ENCODE measurements at places on chromosomes 1 and 21.

DNA sequence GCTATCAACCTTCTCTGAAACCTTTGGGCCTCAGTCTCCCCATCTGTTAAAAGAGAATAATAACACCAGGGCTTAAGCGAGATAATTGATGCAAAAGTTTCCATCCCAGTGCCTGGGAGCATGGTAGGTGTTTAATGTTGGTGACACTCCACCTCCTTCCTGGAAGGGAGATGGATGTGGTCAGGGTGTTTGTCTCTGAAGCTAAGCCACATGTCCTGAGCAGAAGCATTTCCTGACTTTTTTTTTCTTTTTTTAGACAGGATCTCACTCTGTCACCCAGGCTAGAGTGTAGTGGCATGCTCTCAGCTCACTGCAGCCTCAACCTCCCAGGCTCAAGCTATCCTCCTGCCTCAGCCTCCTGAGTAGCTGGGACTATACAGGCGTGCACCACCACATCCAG, 72.6 kb upstream of the HMGB4 start:
- no peak for DNase-seq

- no peak for DNase-seq
Observed at GRCh38 chr1:207309745-207310273, 11.7 kb upstream of the CD55 start.

DNA sequence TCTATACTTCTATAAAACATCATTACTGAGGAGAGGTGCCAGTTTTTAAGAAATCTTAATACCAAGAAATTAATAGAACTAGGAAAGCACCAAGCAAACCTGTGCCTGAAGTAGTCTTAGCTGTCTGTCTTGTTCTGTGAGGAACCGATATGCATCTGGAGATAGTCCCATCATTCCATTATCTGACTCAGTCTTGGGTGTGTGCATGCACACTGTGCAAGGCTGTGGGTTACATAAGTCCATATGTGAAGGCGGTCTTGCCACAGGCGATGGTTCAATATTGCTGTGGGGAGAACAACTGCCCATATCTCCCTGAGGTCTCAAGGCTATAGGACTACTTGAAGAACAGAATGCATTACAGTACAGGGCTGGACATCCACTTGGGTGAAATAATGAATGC, 33.8 kb downstream of the STIL start:
- no peak for DNase-seq

GRCh38 chr1:61043010-61043820, 39.1 kb upstream of the NFIA start:
- peak; percentile 88 for DNase-seq

GRCh38 chr1:216841165-216841564, 117.9 kb upstream of the ESRRG start:
- no peak for DNase-seq

DNA sequence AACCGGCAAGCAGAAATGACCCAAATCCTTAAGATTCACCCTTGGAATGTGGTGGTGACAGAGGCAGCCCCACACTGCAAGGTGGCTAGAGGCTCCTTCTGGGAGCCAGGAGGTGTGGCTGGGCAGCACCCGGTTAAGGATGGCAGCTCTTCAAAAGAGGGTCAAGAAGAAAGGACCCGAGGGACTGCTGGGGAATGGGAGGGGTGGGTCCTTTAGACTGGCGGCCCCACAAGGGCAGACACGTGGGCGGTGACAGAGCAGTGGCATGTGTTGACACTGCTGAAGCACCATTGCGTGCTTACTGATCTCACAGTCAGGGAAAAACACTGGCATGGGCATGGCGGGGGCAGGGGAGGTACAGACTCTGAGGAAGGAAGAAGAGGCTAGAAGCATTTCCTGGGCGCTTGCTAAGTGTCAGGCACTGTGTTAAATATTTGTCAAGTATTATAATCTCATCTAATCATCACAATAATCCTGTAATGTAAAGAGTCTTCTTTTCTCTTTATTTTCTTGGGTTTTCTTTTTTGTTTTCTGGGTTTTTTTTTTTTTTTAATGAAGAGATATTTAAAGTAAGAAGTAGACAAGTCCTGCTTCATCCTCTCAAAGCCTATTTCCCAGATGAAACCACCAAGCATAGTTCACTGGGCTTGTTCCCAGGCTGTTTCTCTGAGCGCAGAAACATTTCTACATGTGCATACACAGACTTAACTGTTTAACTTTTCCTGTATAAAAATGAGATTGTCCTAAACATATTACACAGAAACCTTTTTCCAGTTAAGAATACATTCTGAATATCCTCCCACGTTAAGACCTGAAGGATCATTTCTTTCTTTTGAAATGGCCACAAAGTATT, 165.8 kb upstream of the EDN2 start:
- peak; percentile 24 for DNase-seq

- no peak for DNase-seq
Observed at GRCh38 chr1:67729872-67730271, 44.9 kb downstream of the GADD45A start.

GRCh38 chr1:202516434-202516877, 168.0 kb downstream of the PPP1R12B start:
- DNase-seq, result no peak

GRCh38 chr1:6041432-6042062, 4.1 kb upstream of the KCNAB2 start:
- DNase-seq, result peak; percentile 36

DNA sequence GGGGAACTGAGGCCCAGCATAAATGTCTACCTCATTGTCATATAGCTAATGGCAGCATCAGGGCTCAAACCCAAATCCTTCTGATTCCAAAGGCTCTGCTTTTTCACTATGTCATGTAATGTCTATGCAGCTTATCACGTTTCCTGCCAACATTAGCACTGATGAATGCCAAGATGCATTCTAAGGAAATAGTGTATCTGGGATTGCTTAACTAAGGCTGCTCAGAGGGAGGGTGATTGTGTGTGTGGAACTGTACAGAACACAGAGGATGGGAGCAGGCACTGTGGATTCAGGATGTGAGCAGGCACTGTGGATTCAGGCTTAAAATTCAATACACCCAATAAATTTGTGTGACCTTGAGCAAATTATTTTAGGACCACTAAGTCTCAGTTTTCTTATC, 456.4 kb upstream of the DEPDC1 start:
- no peak for DNase-seq

DNA sequence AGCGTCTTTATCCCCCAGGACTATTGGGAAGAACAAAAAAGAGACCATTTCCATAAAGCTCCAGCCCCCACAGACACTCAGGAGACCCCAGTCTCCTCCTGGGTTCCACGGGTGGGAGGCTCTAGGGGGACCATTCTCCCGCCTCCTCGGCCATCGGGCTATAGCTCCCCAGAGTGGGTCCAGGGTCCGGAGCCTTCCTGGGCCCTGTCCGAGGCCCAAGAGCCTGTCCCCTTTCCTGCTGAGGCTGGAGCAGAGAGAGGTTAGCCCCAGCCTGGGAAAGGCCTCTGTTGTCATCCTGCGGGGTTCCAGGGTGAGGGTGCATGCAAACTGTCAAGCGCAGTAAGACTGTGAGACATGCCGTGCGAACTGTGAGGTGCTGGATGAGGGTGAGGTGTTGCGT, 166.3 kb downstream of the CAMTA1 start:
- no peak for DNase-seq

DNA sequence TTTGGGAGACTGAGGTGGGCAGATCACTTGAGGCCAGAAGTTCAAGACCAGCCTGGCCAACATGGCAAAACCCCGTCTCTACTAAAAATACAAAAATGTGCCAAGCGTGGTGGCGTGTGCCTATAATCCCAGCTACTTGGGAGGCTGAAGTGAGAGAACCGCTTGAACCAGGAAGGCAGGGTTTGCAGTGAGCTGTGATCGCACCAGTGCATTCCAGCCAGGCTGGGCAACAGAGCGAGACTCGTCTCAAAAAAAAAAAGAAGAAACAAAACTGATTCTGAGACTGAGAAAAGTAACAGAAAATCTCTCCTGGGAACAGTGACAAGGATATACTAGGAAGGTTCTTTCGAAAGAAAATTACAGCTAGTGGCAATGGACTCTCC, 20.9 kb downstream of the USP48 start:
- DNase-seq, result no peak

GRCh38 chr1:77044133-77044849, 174.9 kb downstream of the PIGK start:
- no peak for DNase-seq

- DNase-seq, result no peak
Observed at GRCh38 chr21:36909423-36909822, 57.0 kb downstream of the HLCS start.

- DNase-seq, result no peak
Observed at GRCh38 chr1:224133741-224134299, 19.9 kb downstream of the FBXO28 start.

- DNase-seq, result no peak
Observed at GRCh38 chr1:199716729-199717128, 310.8 kb upstream of the NR5A2 start.

GRCh38 chr1:225428068-225428880, 436 bp upstream of the LBR start:
- DNase-seq, result peak; percentile 94

GRCh38 chr1:12121212-12122003, 45.4 kb upstream of the TNFRSF1B start:
- no peak for DNase-seq

- DNase-seq, result no peak
Observed at GRCh38 chr1:65311760-65312159, 2.4 kb downstream of the DNAJC6 start.

GRCh38 chr1:64906447-64906846, 59.9 kb downstream of the JAK1 start:
- DNase-seq, result no peak

GRCh38 chr1:29365906-29366670, 129.8 kb downstream of the PTPRU start:
- no peak for DNase-seq

DNA sequence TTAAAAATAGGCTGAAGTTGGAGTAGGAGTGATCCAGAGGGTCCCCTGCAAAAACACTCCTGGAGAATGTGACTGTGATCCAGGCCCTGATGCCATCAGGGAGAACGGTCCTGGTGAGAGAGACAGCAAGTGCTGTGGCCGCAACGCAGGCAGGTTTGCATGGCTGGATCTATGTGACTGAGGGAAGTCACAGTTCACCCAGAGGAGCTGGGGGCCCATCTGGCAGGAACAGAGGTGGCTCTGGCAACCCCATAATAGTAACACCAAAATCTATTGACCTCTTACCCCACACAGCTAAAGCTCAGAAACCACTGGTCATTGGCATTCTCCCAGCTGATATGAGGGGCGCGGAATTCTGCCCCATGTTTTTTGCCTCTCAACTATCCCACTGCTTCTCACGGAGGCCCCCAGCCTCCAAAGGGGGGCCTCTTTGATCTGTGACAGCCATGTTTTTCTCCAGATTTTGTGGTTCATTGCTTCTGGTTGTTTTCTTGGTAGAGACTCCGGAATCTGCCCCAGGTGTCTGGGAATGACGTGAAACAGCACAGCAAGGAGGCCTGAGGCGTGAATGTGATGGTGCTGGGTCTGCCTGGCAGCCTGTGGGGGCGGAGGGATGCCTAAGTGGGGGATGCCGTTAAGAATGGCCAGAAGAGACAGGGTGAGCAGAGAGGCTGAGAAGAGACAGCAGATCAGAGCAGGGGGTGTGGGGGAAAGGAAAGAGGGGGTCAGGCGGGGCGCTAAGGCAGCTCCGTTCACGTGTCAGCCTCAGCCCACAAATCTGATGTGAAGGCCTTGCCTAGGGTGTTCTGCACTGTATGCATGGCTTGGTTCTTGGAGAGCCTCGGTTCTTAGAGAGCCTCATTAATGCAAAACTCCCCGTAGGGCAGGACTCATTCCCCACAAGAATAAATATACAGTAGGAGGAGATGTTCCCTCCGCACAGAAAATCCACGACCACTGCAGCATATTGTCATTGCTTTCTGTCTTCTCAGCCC, 23.5 kb downstream of the CASP9 start:
- no peak for DNase-seq

DNA sequence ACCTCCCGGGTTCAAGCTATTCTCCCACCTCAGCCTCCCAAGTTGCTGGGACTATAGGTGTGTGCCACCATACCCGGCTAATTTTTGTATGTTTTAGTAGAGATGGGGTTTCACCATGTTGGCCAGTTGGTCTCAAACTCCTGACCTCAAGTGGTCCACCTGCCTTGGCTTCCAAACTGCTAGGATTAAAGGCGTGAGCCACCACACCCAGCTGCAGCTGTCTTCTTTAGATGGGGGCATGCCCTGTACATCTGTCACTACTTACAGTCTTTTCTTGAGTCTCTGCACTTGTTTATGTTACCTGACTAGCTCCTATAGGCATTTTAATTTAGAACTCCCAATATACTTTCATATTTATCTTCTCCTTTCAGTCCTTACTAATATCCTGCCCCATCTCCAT, 64.2 kb downstream of the SELENOF start:
- DNase-seq, result no peak

GRCh38 chr1:93603106-93603505, 78.5 kb downstream of the BCAR3 start:
- DNase-seq, result no peak

GRCh38 chr1:219489636-219490035, 123.3 kb downstream of the ZC3H11B start:
- no peak for DNase-seq

DNA sequence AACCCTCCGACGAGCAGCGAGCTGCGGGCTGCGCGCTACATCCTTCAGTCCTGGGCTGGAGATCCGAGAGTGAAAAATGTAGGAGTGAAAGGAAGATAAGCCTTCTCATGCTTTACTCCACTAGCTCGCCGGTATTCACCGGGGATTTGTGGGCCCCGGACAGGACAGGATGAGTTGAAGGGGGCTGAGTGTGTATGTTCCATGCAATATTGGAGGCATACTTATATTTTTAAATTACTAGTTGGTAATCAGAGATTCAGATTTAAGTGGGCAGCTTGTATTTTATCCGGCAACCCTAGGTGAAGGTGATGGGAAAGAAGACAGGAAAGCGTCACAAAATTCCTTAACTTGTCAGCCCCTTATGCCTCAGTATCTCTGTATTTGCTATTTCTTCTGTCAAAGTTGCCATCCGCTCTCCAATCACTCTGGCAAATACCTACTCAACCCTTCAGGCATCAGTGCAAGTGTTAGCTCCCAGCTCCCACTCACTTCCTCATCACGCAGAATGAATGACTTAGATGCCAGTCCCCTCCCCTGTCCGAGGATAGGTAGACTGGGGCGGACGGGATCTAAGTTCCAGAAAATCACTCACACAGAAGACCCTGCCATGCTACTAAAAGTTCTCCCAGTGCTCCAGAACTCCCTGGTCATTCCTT, 503 bp upstream of the PIGM start:
- no peak for DNase-seq

GRCh38 chr21:31901315-31901714, 28.5 kb downstream of the HUNK start:
- no peak for DNase-seq

DNA sequence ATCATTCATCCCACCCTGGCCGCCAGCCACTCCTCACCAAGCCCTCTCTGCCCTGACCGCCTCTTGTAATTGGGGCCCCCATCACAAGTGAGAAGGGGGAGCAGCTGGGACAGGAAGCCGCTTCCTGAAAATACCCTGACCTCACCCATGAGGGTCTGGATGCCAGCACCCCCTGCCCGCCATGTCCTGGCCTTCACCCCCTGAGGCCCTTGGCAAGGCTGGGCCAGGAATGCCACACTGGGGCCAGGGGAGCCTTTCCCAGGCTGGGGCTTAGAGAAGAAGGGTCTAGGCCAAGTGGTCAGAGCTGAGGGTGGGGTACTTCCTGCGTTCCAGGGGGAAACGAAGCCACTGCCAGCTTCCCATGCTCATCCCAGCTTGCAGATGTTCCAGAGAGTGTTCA, 60.5 kb downstream of the TAS1R2 start:
- no peak for DNase-seq
